ENCODE measurements at places on chromosomes 7 and 10. TPM values are rescaled to one million over a fixed set of nuclear protein-coding genes. Genes with fewer than 3 reads are reported as not detected.

The GPR26 gene
- not detected for total RNA-seq

The CDH23 gene
- 5.4 TPM for total RNA-seq

The HMX2 gene
- total RNA-seq = not detected

The C10orf105 gene
- total RNA-seq = 0.07 TPM

The CRHR2 gene
- total RNA-seq = 0.22 TPM

Measured in left ventricle myocardium superior (tissue), 1 donor.